CD4-positive, alpha-beta T cell treated with Interleukin-6 at 100 ng/mL for 8 hours (primary cell): ENCODE measurements at places on chromosomes 2 and 18.
A peak's percentile ranks its signal among the peaks of the same experiment; 100 is the strongest.

GRCh38 chr2:120667981-120668380, 67.7 kb upstream of the GLI2 start:
- DNase-seq = no peak

GRCh38 chr18:74268933-74269620, 22.7 kb downstream of the CYB5A start:
- DNase-seq = no peak

DNA sequence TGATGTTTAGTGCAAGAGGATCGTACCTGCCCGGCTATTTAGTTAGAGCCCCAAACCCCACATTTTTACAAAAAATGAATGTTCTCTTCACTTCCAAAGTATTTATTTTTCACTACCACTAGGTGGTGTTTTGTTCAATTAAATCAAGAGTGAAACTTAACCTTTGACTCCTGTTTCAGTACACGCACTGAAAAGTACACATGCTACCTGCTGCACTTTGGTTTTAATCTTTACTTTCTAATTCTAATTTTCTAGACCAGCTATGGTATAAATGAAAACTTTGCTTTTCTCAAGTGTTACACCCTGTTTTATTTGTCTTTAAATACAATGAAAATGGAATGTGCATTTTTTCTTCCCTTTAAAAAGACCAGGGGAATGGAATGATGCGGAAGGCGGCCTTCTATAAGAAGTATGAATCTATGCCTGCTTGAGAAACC, 31.4 kb upstream of the CHN1 start:
- DNase-seq = peak; percentile 19

DNA sequence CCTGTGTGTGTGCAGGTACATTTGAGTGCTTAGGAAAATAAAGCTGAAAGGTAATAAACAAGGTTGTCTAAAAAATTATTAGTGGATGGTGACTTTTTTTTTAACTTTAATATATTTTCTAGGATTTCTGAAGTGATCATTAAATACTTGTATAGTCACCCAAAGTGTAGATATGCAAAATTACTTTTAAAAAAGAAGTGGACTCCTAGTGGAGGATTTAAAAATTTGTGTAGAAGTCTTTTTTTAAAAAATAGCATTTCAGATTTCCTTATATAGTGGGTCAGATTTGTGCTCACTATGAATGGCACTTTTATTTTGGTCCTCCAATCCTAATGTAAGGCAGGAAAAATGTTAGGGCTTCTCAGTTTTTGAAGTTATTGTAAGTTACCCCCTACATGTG, 3.9 kb downstream of the GORASP2 start:
- no peak for DNase-seq
